Mesangial cell (primary cell): ENCODE measurements at places on chromosomes 16 and 17. TPM values are rescaled to one million over a fixed set of nuclear protein-coding genes. Genes with fewer than 3 reads are reported as not detected.

KRTAP4-9 gene
- total RNA-seq: not detected in 2 replicates

GSG1L gene
- not detected in 2 replicates for total RNA-seq

PMFBP1 gene
- total RNA-seq: 0.13 and 0.98 TPM in 2 replicates

TAT gene
- total RNA-seq: not detected in 2 replicates

SOST gene
- not detected in 2 replicates for total RNA-seq

CARD14 gene
- 0.13 TPM in 1 of 2 replicates, not detected in the other for total RNA-seq

SLFN14 gene
- total RNA-seq: not detected in 2 replicates

C16orf92 gene
- total RNA-seq: not detected in 2 replicates

TMEM88 gene
- total RNA-seq: 2.4 TPM in 2 replicates

MT3 gene
- not detected in 2 replicates for total RNA-seq

EPX gene
- total RNA-seq: not detected in 2 replicates

ERI2 gene
- total RNA-seq: 8.5 and 9.4 TPM in 2 replicates

CDH13 gene
- total RNA-seq: 53.9 and 98.6 TPM in 2 replicates

ARHGDIG gene
- 0.33 and 0.89 TPM in 2 replicates for total RNA-seq

KRTAP9-2 gene
- not detected in 2 replicates for total RNA-seq

MPP2 gene
- total RNA-seq: 2.8 and 4.4 TPM in 2 replicates

OSGIN1 gene
- 1.6 and 3.5 TPM in 2 replicates for total RNA-seq

MXRA7 gene
- 145 and 167 TPM in 2 replicates for total RNA-seq

MT4 gene
- total RNA-seq: not detected in 2 replicates

PRSS27 gene
- total RNA-seq: 1.3 and 2.0 TPM in 2 replicates

ADAM11 gene
- 0.16 and 0.51 TPM in 2 replicates for total RNA-seq

SPECC1 gene
- total RNA-seq: 30.3 and 66.7 TPM in 2 replicates

IL17C gene
- total RNA-seq: not detected in 2 replicates

STXBP4 gene
- total RNA-seq: 2.9 and 7.0 TPM in 2 replicates

PRPF8 gene
- 187 and 236 TPM in 2 replicates for total RNA-seq

DOC2B gene
- total RNA-seq: 21.3 and 67.9 TPM in 2 replicates

HAS3 gene
- 1.0 and 3.6 TPM in 2 replicates for total RNA-seq

PHOSPHO1 gene
- 0.51 TPM in 1 of 2 replicates, not detected in the other for total RNA-seq

CCDC102A gene
- 10.6 and 24.1 TPM in 2 replicates for total RNA-seq

CRISPLD2 gene
- 132 and 270 TPM in 2 replicates for total RNA-seq

PTRH2 gene
- total RNA-seq: 20.8 and 26.2 TPM in 2 replicates

TMEM98 gene
- 161 and 194 TPM in 2 replicates for total RNA-seq

TMC8 gene
- total RNA-seq: under 0.01 TPM in 1 of 2 replicates, not detected in the other

BANP gene
- total RNA-seq: 12.7 and 14.7 TPM in 2 replicates

ACSM5 gene
- total RNA-seq: 1.0 and 1.3 TPM in 2 replicates

SCIMP gene
- not detected in 2 replicates for total RNA-seq

FBXW10 gene
- not detected in 2 replicates for total RNA-seq

MT1E gene
- 530 and 533 TPM in 2 replicates for total RNA-seq

DUSP14 gene
- 36.8 and 47.1 TPM in 2 replicates for total RNA-seq
